Body of pancreas (tissue), 4 donors: ENCODE measurements at places on chromosomes 6 and 20.

DNA sequence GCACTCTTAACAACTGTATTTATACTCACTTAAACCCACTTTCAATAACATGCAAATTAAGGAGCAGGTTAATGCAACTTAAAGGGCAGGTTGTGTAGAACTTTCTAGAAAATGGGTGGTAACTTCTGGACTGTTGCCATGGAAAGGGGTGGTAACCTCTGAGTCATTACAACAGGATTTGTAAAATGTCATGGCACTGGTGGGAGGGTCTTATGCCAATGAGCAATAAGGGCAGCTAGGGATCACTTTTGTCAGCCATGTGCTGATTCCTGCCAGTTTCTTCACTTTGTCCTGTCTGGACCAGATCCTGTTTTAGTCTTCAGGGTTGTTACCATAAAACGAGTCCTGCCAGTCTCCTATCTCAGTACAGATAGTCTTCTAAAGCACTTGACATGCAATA lies 560.5 kb upstream of the PTCHD4 start:
- no peak for DNase-seq

DNA sequence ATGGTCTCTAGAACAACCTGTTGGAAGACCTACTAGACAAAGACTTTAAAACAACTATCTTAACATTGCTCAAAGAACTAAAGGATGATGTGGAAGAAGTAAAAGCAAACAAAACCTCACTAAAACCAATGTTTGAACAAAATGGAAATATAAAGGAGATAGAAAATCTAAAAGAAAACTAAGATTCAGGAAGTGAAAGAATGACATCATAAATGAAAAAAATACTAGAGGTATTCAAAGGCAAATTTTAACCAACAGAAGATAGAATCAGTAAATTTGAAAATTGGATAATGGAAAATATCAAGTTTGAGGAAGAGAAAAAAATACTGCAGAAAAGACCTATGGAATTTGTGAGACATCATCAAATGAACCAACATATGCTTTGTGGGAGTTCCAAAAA lies 914.1 kb upstream of the GJE1 start:
- no peak for DNase-seq

DNA sequence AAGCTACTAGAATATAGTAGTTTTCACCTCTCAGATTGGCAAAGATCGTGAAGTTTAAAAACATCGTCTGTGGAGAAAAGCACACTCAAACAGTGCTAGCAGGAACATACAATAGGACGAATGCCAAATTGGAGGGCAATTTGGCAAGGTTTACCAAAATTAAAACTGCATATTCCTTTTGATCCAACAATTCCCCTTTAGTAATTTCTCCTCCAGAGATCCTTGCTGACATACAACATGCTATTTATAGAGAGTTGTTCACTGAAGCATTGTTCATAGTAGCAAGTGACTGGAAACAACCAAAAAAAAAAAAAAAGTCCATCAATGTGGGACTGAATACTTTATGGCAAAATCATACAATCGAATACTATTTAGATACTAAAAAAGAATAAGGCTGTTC lies 202.2 kb downstream of the ATXN1 start:
- no peak for DNase-seq

- DNase-seq, result no peak
Observed at GRCh38 chr6:50829898-50830444, 11.3 kb downstream of the TFAP2B start.

DNA sequence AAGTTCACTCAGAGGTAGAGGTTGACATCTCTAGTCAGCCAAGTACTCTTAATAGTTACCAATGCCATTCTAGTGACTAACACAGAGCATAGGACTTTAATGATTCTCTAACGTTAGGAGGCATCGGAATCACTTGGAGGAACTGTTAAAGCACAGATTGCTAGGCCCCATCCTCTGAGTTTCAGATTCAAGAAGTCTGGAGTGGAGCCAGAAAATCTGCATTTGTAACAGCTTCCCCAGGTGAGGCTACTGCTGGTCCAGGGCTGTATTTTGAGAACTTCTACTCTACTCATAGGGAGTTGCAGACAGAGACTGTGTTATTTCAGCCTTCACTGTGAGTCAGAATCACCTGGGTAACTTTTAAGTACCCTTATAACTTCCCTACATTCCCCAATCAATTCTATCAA lies 5.7 kb downstream of the LMBRD1 start:
- no peak for DNase-seq
